ENCODE measurements at places on chromosomes 6 and 20.

DNA sequence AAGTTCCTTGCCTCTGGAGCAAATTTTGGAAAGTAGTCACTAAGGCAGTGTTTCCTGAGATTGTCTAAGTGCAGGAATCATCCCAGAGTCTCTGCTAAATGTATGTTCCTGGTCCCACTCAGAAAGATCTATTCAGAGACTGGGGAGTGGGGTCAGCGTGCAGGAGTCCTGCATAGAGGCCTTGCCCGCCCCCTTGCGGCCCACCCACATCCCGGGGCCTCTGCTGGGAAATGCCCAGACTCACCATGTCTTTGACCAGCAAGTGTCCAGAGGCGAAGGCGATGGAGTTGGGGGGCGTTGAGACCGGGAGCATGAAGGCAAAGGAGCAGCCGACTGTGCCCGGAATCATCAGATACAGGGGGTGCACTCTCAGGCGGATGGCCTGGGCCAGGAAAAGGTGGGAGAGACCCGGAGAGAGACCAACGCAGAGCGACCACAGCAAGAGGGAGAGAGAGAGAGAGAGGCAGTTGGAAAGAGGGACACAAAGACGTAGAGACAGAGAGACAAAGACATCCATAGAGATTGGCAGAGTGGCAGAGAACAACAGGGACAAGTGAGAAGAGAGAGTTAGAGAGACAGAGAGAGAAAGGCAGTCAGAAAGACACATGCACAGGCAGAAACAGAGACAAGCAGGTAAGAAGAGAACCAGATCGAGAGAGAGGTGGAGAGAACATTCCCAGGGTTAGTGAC is 12.9 kb upstream of the OCSTAMP start:
- DNase-seq, result peak; percentile 90

- DNase-seq, result no peak
Observed at GRCh38 chr6:109186012-109186411, 90.7 kb downstream of the CEP57L1 start.

GRCh38 chr20:58169450-58169849 is 59.0 kb downstream of the ANKRD60 start:
- DNase-seq, result no peak

GRCh38 chr6:5334341-5334740 is 73.0 kb downstream of the FARS2 start:
- DNase-seq, result no peak
